G401 (cell line): ENCODE measurements at places on chromosomes 5 and 9. TPM values are rescaled to one million over a fixed set of nuclear protein-coding genes. Genes with fewer than 3 reads are reported as not detected.

GRCh38 chr9:72013292-72013760 is 47.1 kb downstream of the C9orf57 start:
- DNase-seq = no peak

DNA sequence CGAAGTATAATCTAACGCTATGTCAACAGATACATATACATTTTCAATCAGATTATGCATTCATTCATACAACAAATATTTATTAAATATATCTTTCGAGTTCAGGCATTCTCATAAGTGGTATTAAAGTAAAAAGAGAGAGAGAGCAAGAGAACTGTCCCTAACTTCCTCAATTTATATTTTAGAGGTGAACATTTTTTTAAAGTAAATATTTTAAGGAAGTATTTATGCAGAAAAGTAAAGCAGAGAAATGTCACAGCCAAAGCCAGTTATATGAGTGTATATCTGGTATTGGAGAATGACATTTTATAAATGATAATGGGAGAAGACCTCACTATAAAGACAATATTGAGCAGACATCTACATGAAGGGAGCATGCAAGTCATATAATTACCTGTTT is 667.3 kb upstream of the CDH9 start:
- DNase-seq = no peak

GRCh38 chr5:126403876-126404275 is 19.3 kb upstream of the GRAMD2B start:
- no peak for DNase-seq

DNA sequence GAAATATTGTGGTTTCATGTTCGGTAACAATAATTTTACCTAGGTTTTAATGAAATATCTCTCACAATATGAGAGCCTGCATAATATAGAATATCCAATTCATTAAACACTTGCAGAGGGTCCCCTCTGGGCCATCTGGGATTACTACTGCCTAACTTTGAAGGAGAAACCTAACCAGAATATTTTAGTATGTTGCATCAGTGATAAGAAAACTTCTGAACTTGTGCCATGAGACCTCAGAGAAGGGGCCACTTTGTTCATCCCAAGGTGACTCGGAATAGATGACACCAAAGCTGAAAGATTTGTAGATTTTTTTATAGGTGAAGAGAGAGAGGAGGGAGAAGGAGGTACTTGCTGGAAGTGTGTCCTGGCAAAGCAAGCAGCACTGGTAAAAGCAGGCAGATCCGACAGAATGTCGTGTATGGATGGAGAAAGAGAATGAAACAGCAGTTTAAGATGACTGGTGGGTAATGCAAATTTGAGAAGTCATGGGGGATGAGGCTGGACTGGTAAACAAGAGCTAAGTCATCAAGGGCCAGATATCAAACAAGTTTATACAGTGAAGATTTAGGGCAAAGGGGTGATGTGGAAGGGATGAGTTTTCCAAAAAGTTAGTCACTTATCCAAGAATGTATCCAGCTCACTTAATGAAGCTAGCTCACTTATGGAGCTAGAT is 372.3 kb downstream of the ADGRV1 start:
- no peak for DNase-seq

Gene PPIC
- total RNA-seq = 2.3 and 4.1 TPM in 2 replicates

Gene INIP
- 28.1 and 31.3 TPM in 2 replicates for total RNA-seq

- no peak for DNase-seq
Measured at GRCh38 chr5:105088961-105089360, 1526.4 kb upstream of the NUDT12 start.

DNA sequence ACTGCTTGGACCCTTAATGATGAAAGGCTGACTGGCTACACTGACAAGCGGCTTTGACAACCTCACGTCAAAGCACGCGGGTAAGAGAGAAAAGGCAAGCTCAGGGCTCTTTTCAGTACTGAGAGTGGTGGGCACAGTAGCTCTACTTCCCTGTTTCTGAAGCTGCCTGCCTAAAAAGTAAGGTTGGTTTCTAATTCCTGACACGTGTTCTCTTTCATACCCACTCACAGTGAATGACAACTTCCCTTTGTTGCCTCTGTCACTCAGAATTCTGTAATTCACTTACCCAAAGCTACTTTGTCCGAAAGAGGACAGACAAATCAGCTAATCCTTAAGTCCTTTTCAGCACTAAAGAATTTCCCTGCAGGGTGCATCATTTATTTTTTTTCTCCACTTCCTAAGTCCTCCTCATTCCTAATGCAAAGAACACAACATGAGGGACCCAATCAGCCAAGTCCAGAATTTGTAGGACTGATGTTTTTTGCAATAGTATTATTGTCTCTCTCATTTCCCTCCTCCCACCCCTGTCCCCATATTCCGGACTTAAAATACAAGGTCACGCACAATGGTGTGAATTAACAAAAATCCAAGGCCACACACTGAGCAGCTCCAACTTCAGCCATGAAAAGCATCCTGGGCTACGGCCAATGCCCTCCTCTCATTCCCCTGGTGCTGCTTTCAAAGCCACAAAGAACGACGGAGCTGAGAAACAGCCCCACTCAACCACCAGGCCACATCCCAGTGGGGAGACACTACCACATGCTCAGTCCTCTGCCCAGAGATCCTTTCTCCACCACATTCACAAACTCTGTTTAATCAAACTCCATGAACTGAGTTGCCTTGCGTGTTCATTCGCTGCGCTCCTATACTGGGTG is 221.0 kb downstream of the TSSK1B start:
- DNase-seq = peak; percentile 40

Gene PRRT1B
- not detected in 2 replicates for total RNA-seq

DNA sequence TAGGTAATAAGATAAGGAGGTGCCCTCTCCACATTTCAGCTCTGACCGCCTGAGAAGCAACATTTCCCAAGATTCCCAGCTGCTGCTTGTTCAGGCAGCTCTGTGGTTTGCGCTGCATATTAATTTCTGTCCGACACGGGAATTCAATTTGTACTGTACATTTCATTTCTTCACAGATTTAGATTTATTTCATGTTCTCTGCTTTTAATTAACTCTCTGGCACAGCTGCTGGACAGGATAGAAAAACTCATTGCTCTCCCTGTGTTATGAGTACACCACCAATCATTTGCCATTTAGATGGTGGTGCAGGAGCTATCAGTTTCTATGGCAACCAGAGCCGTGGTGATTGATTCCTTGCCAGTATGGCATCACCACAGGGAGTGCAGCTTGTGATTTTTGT is 558.5 kb downstream of the DMRTA1 start:
- DNase-seq = peak; percentile 2

Gene HK3
- total RNA-seq = not detected in 2 replicates

DNA sequence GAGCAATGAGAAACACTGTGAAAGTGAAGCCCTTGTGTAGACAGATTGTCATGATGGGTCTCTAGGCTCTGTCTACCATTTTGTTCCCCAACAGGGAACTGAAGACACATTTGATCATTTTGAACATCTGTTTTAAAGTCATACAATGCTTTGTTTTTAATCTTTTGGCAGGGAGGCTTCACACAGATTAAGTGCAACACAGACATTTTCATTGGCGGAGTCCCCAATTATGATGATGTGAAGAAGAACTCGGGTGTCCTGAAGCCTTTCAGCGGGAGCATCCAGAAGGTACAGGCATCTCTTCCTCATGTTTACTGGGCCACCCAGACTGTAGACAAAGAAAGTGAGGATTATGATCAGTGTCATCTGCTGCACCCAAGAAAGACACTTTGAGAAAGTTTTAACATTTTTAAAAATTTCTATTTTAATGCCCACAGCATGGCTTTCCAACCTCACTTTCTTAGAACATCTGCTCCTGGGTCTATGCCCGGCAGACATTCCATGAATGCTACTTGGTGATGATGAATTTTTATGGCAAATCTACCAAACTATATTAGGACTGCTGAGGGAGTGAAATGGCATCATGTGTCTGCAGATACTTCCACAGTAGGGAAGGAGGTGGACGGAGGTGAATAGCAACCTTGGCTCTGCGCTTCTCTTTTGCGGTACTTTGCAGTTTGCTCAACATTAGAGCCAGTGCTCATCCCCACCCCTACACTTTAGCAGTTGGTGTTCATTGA is 121.3 kb downstream of the LIFR start:
- no peak for DNase-seq

Gene MOB3B
- total RNA-seq = not detected in 2 replicates

DNA sequence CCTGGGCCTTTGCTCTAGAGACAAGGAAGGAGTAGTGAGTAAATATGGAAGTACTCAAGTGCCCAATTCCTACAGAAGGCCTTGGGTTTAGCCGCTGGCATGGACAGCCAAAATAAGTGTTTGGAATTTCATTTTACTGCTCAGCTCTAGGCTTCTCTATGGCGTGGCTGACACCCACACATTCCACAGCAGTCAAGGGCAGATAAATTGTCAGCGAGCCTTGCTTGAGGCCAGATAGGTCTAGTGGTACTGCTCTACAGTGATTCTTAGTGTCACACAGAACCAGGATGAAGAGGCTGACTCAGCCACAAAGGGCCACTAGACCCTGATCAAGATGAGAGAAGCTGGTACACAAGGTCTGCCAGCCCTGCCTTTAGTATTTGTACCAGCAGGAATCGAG is 111.0 kb upstream of the NFIB start:
- no peak for DNase-seq

Gene CATSPER3
- not detected in 2 replicates for total RNA-seq

GRCh38 chr9:124880501-124880900 is 18.6 kb downstream of the ARPC5L start:
- no peak for DNase-seq

GRCh38 chr9:134355561-134356279 is 29.5 kb downstream of the RXRA start:
- no peak for DNase-seq

Gene CNTLN
- 9.1 and 11.1 TPM in 2 replicates for total RNA-seq

DNA sequence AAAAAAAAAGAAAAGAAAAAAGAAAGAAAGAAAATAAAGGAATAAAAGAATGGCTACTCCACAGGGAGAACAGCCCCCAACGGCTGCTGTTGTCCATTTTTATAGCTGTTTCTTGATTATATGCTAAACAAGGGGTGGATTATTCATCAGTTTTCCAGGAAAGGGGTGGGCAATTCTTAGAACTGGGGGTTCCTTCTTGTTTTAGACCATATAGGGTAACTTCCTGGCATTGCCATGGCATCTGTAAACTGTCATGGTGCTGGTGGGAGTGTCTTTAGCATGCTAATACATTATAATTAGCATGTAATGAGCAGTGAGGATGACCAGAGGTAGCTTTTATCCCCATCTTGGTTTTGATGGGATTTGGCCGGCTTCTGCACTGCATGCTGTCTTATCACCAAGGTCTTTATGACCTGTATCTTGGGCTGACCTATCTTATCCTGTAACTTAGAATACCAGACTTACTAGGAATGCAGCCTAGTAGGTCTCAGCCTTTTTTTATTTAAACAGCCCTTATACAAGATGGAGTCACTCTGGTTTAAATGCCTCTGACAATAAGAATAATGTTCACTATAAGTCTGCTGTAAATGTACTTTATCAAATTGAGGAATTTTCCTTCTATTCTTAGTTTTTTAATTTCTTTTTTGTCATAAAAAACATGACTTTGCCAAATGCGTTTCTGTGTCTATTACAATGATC is 28.6 kb downstream of the TRIM7 start:
- no peak for DNase-seq

DNA sequence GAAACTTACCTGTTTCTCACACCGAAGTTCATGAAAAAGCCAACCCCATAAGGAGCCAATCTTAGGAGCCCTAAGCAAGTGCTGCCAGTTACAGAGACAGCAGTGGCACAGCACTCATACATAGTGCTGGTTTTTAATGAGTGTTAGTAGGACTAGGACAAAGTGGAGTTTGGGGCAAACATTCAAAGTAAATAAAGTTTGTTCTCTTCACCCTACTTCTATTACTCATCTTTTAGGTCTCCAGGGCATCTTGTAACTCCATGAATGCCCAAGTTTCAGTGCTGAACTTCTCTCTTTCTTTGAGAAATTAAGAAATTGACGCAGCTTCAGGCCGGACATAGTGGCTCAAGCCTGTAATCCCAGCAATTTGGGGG is 584.7 kb downstream of the EBF1 start:
- no peak for DNase-seq

GRCh38 chr5:178366998-178367735 is 134.6 kb upstream of the PHYKPL start:
- no peak for DNase-seq

GRCh38 chr9:98083061-98083501 is 26.5 kb downstream of the NANS start:
- no peak for DNase-seq

DNA sequence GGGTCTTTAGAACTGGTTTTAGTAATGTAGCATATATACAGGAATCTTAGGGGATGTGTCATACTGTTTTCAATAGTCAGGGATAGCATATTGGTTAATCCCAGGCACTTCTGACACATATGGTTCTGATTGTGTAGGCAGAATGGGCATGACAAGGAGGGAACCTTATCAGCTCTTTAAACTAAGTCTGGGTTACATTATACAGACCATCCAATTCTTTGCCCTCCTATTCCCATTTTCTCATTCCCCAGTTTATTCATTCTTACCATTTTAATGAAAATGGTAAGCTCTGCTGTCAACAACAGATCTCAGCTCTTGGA is 85.1 kb downstream of the NDUFAF2 start:
- no peak for DNase-seq
